Stimulated activated CD4-positive, alpha-beta T cell treated with anti-CD3 and anti-CD28 coated beads, Interleukin-15, amount 100 ng/mL, for 1 hour (primary cell): ENCODE measurements at places on chromosomes 6 and 20.

GRCh38 chr20:50957798-50958614 is at the start of gene DPM1:
Gene DPM1, minus strand, starts transcription at chr20:50958532. Its CDS starts 9 bp downstream, at chr20:50958523.
- DNase-seq, result peak; percentile 69

DNA sequence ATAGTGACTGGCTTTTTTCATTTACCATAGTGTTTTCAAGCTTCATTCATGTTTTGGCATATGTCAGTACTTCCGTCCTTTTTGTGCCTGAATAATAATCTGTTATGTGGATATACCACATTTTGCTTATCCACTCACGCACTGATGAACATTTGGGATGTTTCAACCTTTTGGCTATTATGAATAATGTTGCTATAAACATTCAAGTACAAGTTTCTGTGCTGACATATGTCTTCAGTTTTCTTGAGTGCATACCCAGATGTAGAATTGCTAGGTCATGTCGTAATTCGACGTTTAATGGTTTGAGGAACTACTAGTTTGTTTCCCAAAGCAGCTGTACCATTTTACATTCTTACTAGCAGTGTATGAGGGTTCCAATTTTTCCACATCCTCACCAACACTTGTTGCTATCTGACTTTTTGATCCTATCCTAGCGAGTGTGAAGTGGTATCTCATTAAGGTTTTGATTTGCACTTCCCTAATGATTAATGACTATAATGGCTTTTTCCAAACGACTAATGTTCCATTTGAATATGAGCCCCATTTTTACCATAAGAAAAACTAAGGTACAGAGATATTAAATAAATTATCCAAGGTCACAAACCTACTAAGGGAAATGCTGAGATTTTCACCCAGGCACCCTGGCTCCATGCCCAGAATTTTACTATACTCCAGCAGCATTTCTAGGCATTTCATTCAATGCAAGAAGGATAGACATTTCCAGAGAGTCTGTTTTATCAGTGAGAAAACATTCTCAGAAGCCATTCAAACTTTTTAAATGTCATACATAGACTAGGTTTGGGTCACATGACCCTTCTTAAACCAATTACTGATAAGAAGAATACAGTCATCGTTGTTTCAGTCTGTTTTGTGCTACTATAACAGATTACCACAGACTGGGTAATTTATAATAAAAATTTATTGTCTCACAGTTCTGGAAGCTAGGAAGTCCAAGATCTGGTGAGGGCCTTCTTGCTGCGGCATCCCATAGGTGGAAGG is 71.1 kb upstream of the RUNX2 start:
- no peak for DNase-seq

DNA sequence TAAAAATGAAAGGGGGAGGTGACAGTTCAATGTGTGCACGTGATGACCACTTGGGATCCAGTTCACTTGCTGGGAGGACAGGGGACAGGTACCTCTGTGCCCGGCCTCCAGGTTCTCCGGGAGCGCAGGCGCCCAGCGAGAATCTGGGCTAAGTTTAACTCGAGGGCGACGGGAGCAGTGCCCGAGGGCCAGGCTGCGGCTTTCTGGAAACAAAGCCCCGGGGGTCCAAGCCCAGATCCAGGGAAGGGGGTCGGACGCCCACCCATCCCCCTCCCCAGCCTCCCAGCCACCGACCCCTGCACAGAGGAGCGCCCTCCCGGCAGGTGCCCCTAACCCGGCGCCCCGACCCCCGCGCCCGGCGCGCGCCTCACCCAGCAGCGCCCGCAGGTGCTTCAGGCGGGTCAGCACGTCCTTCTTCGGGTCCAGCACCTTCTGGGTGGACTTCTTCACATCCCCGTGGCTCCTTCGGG is 405 bp downstream of the RALGAPA2 start:
- no peak for DNase-seq

DNA sequence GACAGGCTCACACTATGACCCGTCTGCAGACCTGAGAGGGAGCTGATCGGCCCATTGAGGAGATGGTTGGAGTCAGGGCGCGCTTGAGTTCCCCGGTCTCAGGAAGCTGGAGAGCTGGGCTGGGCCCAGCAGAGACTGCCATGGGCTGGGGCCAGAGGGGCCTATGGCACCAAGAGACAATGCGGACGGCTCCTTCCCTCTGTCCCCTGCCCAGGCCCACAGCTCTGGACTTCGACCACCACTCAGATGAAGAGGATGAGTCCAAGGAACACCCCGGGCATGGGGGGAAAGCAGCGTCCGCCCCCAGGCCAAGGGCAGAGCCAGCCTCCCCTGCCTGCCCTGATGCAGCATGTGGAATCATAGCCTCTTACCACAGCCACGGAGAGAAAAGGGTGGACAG is 40.2 kb upstream of the PHACTR3 start:
- no peak for DNase-seq

DNA sequence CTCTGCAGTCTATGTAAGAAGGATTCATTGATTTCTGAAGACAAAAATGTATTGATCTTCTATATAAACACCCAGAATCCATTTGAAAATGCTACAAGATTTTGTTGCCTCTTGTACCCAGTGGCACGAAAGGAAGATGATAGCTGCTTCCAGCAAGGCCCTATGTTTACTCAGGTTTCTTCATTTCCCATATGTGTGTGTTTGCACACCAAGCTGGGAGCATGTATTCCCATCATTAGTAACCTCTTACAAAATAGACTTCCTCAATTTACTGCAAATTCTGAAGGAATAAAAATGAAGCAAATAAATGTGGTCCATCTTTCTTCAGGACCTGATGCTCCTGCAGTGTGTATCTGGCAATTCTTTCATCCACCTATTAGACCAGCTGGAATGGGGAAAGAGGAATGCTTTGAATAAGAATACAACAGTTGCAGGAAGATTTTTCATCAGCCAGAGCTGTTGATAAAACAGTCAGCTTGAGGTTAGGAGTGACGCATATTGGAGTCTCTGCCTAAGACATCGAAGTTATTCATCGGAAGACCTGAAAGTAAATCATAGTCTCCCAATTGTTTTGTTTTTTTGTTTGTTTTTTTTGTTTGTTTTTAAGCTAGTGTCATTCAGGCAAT is 132.3 kb downstream of the PDE7B start:
- no peak for DNase-seq

GRCh38 chr6:86152546-86152945 is 509.9 kb upstream of the SYNCRIP start:
- no peak for DNase-seq

DNA sequence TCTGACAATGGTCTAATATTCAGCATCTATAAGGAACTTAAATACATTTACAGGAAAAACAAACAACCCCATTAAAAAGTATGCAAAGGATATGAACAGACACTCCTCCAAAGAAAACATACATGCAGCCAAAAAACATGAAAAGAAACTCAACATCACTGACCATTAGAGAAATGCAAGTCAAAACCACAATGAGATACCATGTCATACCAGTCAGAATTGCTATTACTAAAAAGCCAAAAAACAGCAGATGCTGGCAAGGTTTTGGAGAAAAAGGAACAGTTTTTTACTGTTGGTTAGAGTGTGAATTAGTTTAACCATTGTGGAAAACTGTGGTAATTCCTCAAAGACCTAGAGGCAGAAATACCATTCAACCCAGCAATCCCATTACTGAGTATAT is 339.0 kb upstream of the ADGRB3 start:
- DNase-seq, result no peak

GRCh38 chr20:62555642-62556420 is 80.0 kb upstream of the GATA5 start:
- DNase-seq, result no peak

DNA sequence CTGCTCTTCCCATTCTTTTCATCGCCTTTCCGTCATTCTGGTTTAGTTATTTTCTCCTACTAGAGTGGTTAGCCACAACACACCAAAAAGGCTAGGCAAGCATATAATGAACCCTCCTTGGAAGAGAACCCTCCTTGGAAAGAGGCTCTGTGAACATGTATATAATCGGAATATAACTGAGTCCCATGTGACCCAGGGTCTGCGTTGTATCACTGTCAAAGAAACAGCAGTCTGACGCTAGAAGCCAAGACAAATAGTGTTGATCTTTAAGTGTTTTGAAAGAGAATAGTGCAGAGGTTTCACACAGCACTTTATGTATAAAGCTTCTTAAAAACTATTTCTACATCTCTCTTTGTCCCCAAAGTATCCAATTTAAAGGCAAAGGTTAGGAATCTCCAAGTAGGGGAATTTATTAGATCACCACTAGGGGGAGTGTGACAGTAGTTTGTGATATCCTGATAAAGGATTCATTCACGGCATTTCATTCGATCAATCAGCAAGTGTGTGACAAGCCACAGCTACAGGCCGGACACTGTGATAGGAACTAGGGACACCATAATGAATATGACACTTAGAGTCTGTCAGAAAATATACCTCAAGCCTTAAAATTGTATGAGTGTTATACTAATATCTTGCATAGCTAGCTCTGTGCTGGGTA is 395.3 kb downstream of the CD109 start:
- DNase-seq, result no peak

DNA sequence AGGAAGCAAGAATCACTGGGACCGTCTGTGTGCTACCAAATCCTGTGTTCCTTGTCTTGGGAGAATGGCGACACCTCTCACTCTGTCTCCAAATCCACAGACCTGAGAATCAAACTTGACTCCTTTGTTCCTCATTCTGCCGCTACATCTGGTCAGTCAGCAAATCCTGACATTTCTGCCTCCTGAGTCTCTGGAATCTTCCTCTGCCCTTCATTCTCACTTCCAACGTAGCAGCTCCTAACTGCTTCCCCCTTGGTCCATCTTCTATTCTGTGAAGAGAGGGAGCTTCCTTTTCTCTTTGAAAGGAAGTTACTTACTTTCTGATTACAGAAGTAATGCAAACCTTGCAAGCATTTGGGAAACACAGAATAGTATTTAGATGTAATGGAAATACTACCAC is 37.7 kb downstream of the SYTL3 start:
- DNase-seq, result no peak

GRCh38 chr6:92195796-92196195 is 1223.6 kb downstream of the EPHA7 start:
- no peak for DNase-seq

- DNase-seq, result no peak
These were observed 71.2 kb upstream of the SGK1 start for GRCh38 chr6:134389129-134389528.

- no peak for DNase-seq
These were observed 3.6 kb downstream of the SHLD1 start for GRCh38 chr20:5753814-5754213.

GRCh38 chr6:45772051-45772450 is 243.6 kb downstream of the CLIC5 start:
- DNase-seq, result no peak

DNA sequence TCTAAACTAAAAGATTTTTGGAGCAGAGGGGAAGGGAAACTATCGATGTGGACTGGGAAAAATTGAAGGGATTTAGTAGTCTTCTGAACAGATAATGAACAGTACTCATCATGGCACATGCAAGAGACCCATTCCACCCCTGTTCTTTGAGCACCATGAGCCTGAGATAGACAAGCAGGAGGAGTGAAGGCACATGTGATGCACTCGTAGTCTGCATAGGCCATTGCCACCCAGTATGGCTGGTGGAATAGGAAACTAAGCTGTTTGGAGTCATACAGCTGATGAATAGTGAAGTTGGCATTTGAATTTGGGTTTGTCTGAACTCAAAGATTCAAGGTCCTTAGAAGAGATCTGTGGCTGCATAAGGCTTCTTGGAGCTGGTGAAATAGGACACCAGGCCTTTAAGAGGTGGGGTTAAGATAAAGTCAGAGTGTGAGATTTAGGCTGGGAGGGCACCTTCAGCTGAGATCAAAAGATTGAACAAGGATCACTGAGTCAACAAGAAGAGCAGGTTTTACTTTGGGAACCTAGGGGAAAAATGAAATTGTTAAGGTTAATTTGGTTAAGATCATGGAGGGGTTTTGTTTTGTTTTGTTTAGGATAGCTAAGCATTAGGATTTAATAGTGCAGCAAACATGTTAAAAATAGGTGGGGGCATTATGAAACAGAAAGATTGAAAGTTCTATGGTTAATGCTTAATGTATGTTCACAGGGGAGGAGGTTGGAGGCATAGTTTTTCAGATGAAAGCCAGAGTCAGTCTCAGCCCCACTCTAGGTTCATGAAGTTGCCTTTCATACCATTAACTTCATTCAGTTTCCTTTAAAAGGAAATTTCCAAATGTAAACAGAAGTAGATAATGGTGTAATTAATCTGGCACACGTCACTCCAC is 148.8 kb downstream of the ARID1B start:
- DNase-seq, result no peak

DNA sequence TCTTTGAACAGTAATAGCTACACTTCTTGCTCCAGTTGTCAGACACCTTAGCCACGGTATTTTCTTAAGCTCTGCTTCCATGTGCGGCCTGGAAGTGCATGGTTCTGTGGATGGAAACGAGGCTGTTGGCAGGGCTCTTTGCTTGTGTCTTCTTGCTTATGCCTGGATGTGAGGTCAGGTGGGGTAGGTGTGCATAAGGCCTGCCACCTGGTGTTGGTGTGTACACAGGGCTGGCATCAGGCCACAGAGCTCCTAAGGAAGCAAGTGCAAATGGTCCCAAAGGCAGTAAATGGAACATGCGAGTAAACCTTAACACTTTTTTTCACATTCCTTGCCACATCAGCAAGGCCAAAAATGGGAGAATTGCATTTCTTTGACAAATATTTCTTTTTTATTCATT is 158.1 kb upstream of the GMDS start:
- no peak for DNase-seq

DNA sequence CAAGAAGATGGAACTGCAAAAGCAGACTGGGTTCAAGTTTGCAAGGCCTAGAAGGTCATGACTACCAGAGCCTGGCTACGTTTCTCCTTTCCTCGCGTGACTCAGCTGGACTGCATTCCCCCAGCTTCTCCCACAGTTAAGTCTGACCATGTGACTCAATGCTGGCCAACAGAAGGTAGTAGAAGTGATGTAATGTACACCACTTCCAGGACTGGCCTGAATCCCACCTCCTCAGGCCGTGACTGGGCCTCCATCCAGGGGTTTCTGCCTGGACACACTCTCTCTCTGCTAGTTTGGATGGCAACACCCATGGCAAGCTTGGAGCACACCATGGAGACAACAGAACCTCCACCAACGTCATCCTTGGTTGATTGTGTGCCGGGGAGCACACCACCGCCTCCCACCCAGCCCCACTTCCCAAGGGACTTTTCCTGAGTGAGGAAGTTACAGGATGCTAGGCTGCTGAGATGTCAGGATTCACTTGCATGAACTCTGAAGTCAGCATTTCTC is 112.0 kb upstream of the CDYL start:
- DNase-seq, result no peak
